ENCODE measurements at places on chromosomes 16 and 17.
A peak's percentile ranks its signal among the peaks of the same experiment; 100 is the strongest.

GRCh38 chr16:68093816-68094613 lies 8.8 kb downstream of the NFATC3 start:
- no peak for DNase-seq

- no peak for DNase-seq
These were observed 7.9 kb upstream of the MSL1 start for GRCh38 chr17:40113907-40114245.

DNA sequence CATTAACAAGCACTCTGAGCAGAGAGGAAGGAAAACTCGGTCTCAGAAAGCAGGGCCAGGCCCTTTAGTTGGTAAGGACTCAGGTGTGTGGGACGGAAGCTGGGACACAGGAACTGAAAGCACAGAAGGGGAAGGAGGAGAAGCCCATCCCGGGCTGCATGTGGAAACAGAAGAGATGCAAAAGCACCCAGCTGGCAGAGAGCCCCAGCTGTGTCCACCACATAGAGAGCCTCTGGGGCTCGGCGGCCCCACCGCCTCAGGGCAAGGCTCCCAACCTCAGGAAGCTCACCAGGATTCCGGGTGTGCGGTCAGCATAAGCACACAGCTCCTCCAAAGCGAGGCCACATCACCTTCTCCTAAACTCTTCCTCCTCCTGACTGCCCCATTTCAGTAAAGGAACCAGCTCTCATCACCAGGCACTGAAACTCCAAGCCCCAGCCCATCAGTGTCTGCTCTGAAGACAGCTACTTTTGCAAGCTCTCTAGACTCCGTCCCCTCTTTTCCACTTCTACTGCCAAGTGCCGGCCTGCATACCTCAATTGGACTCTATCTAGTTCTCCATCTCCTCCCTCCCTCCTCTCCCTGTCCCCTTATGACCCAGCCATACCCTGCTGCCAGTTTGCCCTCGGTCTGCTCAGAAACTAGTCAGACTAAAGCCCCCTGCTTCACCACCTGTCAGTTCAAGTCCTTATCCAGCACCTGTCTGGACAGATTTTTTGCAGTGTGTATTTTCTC lies 6.0 kb downstream of the ST3GAL2 start:
- peak; percentile 92 for DNase-seq

- DNase-seq, result no peak
These were observed 17.4 kb upstream of the OR1F1 start for GRCh38 chr16:3170440-3171180.

- DNase-seq, result no peak
These were observed 8.0 kb upstream of the TOP2A start for GRCh38 chr17:40425741-40426140.

GRCh38 chr17:69231521-69231920 lies 2.9 kb upstream of the ABCA10 start:
- DNase-seq, result no peak

- no peak for DNase-seq
These were observed 3.9 kb downstream of the MEAK7 start for GRCh38 chr16:84500531-84500930.

DNA sequence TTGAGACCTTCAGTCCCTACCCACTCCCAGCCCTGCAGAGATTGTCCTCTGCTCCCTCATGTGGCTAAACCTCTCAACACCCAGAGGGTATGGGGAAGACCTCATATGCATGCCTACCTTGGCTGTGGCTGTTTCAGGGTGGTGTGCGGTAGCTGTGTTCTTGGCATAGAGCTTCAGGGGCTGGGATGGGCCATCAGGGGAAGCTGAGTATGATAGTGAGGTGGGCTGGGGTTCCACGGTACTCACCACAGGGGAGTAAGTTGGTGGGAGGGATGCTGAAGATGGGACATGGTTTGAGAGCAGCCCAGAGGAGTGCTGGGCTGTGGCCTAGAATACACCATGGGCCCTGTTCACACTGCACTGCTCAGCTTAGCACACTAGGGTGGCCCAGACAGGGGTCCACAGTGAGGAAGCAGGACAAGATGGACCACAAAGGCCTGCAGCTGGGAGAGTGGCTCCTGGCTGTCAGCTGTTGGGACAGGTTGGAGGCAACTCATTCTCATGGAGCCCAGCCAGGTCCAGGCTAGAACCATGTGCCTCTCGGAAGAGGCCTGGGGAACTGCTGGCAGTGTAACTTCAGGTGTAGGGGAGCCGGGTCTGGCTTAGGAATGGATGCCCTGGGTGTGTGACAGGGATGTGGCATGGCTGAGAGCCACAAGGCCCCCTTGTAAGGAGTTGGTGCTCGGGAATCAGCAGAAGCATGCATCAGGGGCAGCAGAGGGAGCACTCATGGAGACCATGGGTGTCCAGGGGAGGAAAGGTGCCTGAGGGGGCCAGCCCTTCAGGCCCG lies 3.1 kb downstream of the MFAP4 start:
- no peak for DNase-seq

DNA sequence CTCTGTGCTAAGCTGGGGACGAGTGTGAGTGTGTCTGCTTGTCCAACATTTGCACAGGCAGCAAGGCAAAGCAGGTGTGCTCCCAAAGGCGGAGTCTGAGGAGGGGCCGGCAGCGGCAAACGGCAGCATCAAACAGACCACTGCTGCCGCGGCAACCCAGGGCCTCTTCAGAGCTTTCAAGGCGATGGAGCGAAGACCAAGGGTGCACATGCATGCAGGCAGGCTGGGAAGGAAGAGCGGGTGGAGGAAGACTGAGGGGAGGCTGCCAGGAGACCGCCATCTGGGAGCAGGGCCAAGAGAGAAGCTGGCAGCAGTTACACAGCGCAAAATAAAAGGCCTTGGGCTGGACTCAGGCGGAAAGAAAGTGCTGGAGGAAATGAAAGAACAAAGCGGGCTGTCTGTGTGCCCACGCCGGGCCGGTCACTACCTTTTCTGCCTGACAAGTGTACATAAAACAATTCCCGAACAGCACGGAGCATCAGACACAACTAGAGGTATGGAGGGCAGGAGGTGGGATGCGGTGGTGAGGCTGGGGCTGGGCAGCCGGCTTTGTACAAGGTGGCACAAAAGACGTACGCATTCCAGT lies 8.5 kb downstream of the TIMM22 start:
- no peak for DNase-seq

GRCh38 chr16:73883126-73883525 lies 413.5 kb upstream of the PSMD7 start:
- no peak for DNase-seq

- DNase-seq, result no peak
These were observed 38.0 kb upstream of the MNT start for GRCh38 chr17:2438823-2439222.

GRCh38 chr17:82687375-82687861 lies 11.1 kb downstream of the RAB40B start:
- no peak for DNase-seq

- no peak for DNase-seq
These were observed 32.5 kb downstream of the PPM1E start for GRCh38 chr17:58788199-58788598.

DNA sequence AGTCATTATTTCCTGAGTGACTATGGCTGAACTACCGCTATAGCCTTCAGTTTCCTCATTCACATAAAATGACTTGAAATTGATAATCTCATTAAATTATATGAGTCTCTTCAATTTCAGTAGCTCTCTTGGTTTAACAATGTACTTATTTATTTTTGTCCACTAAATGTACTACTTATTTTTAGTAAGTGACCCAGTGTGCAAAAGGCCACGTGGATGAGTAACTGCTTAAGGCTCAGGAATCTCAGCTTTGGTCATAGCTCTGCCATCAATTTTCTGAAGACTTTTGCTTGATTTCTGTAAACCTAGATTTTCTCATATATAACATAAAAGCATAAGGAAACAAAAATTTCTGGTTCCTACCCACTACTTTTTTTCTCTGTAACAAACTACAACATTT lies 1132.9 kb upstream of the CDH8 start:
- DNase-seq, result no peak

- DNase-seq, result no peak
These were observed 71.8 kb downstream of the CACNG1 start for GRCh38 chr17:67116045-67116575.

DNA sequence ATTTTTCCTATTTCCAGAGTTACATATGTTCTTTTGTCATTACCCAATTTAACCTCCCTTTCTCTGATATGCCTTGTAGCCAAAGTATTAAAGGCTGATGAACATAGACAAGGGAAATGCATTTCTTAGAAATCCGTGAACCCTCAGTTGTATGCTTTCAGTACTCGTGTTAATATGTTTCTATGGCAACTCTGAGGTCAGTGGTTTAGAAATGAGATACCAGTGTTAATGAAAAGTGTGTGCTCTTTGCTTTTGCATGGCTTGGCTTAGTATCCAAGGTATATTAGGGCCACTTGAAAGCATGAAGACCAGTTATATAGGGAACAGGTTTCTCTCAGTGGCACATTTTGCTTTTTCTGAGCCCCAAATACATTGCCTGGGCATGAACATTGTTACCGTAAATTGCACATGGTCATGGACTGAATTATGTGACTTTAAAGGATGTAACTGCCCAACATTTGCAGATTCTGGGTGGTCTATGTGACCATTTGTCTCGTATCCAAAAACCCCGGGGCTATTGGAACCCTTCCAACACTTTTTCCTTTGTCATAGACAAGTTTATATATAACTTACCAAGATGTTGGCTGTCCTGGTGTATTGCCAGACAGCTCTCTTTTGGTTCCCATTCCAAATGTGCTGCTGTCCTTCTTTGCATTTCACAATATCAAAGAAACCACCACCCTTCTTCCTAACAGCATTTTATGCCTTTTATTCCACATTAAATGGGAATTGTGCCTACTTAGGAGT lies 17.5 kb downstream of the ABHD15 start:
- DNase-seq, result no peak

- peak; percentile 14 for DNase-seq
These were observed at the start of gene SGSM2 for GRCh38 chr17:2336852-2337543. SGSM2 (plus strand) TSS chr17:2337501; CDS start chr17:2337689, 188 bp downstream.

- no peak for DNase-seq
These were observed 14.8 kb downstream of the TAC4 start for GRCh38 chr17:49832840-49833599.

DNA sequence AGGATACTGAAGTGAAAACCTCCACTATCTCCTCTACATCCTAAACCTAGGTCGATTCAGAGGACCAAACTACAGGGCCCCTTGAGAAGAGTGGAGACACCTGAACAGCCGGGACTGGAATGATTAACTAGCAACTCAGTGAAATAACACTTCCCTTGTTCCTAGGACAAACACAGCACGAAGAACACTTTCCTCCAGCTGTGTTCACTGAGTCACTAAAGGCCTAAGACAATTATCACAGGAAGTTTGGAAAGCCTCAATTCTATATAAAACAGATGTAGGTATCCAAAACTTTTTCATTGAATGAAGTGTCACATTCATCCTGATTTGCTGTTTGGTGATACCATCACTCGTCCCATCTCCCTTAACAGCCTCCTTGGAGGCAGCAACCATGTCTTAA lies 15.5 kb upstream of the CUEDC1 start:
- DNase-seq, result no peak

DNA sequence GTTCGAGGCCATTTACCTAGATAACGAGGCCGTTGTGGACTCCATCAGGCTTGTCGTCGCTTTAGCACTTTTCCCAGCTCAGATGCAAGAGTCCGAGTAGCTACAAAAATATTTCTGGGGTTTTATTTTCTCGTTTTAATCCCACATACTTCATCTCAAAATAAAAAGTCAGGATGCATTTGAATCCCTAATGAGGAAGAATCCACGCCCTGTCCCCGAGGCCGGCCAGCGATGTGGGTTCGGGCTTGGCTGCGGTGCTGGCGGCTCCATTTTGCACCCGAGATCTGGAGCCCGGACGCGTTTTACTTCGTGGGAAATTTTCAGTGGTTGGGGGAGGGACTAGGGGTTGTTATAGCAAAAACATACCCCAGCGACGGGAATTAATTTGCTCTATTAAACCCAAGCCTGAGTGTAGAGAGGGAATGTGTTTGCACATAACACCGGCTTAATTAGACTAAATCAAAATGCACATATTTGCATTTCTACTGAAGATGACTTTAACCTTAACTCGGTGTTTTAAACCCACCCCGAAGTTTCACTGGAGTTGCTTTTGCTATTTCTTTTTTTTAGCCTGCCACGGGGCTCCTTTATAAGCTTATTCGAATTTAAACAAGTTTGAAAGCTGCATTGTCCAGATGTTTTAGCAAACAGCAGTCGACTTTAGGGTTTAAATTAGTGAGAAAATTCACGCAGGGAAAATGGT lies 4.8 kb downstream of the IRX5 start:
- no peak for DNase-seq

- DNase-seq, result no peak
These were observed 66.4 kb downstream of the CYB5B start for GRCh38 chr16:69490707-69491324.

GRCh38 chr16:11254913-11255736 lies 879 bp downstream of the SOCS1 start:
- DNase-seq, result peak; percentile 37

GRCh38 chr17:49875685-49876084 lies 27.8 kb upstream of the TAC4 start:
- DNase-seq, result no peak

DNA sequence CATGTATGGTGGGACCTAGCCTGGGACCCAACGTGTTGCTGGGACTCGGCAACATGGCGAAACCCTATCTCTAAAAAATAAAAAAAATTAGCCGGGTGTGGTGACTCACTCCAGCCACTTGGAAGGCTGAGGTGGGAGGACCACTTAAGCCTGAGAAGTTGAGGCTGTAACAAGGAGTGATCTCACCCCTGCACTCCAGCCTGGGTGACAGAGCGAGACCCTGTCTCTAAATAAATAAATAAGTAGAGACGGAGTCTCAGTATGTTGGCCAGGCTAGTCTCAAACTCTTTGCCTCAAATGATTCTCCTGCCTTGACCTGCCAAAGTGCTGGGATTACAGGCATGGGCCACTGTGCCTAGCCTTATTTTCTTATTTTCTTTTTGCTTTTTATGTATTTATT lies 10.1 kb upstream of the CNP start:
- DNase-seq, result no peak

- DNase-seq, result peak; percentile 82
These were observed 17.1 kb upstream of the CORO1A start for GRCh38 chr16:30166202-30166902.

DNA sequence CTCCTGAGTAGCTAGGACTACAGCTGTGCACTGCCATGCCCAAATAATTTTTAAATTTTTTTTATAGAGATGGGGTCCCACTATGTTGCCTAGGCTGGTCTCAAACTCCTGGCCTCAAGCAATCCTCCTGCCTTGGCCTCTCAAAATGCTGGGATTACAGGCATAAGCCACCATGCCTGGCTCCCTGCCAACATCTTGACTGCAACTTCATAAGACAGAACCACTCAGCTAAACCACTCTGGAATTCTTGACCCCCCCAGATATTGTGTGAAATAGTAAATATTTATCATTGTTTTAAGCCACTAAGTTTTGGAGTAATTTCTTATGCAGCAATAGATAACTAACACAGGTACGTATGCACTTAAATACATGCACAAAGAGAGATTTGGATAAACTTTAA lies 26.0 kb downstream of the DYNLL2 start:
- no peak for DNase-seq
